ENCODE measurements at places on chromosomes 2 and 18.

- DNase-seq: no peak
These were observed 207.5 kb upstream of the FOSL2 start for GRCh38 chr2:28185153-28185552.

DNA sequence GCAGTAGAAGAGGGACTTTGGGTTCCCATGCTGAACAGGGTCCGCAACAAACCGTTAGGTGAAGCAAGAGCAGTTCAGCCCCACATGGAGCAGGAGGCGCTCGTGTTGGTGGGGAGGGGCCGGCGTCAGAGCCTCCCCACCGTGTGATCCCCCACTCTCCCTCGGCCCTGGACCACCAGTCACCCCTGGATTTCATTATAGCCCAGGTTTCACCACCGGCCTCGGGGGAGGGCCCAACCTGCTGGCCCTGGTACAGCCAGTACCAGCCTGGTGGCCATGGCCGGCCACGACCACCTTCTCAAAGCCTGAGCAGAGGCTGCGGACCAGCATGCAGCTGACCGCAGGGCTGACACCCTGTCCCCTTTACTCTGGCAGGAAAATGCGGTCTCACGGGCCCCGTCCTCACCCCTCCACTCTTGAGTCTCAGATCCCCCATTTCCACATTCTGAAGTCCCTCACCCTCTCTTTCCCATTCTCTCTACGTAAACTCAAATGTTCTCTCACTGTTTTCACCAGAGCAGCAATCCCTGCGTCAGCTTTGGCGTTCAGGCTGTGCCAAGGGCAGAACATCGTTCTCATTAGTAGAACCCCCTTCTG is 8.6 kb downstream of the MLPH start:
- DNase-seq: no peak

DNA sequence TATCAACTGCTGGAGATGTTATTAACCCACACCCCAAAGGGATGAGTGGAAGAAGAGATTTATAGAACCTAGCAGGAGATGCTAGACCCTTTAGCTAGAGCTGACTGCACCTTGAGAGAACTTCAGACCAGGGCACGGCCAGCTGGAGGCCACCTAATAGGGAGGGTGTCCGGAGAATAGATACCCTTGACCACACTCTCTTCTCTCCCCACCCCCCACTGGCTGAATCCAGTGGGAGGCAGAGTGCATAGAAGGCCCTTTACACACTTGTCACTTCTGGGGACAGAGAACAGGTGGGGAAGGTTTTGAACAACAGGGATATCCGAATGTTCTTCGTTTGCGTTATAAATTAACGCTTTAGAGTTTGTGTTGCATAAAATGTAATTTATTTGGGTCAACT is 84.6 kb downstream of the PHLPP1 start:
- no peak for DNase-seq

- DNase-seq: no peak
These were observed 24.3 kb upstream of the STAT1 start for GRCh38 chr2:191038241-191038725.

- DNase-seq: no peak
These were observed 510.1 kb upstream of the SLC8A1 start for GRCh38 chr2:40962026-40962425.
